ENCODE measurements at places on chromosomes 12 and 14.

DNA sequence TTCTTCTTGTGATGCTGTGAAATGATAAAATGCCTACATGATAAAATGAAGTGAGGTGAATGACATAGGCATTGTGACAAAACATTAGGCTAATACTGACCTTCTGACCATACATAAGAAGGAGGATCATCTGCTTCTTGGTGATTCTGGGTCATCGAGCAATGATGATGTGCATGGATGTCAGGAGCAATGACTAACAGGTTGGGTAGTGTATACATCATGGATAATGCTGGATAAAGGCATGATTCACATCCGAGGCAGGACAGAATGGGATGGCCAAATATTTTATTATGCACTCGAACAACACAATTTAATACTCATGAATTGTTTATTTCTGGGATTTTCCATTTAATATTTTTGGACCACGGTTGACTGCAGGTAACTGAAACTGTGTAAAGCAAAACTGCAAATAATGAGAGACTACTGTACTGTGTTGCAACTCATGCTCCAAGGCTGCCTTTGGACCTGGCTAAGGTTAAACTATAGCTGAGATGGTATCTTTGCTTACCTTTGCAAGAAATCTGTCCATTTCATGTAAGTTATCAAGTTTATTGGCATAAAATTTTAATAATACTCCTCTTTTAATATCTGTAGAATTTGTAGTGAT is 7.6 kb upstream of the SLC25A21 start:
- H3K27ac ChIP-seq: no peak overlapping the region
- no peaks in the 10 kb centered on the region for H3K4me1 ChIP-seq
- no peaks in the 10 kb centered on the region for H3K36me3 ChIP-seq
- no peak for DNase-seq
- H3K4me3 ChIP-seq: no peak overlapping the region

GRCh38 chr12:129049917-129050316 is 196.6 kb downstream of the GLT1D1 start:
- H3K27ac ChIP-seq: no peak overlapping the region
- H3K36me3 ChIP-seq: no peaks in the 10 kb centered on the region
- no peak overlapping the region for H3K4me3 ChIP-seq
- DNase-seq: no peak

GRCh38 chr12:108589840-108590229 is 8.0 kb downstream of the TMEM119 start:
- H3K27me3 ChIP-seq: no peaks in the 10 kb centered on the region
- no peak overlapping the region for H3K27ac ChIP-seq
- H3K36me3 ChIP-seq: no peaks in the 10 kb centered on the region
- no peak overlapping the region for H3K4me3 ChIP-seq
- H3K4me1 ChIP-seq: peaks cover 7% of the 10 kb centered on the region

GRCh38 chr12:48966177-48966895 is 5.2 kb downstream of the WNT10B start:
- H3K36me3 ChIP-seq: no peaks in the 10 kb centered on the region
- DNase-seq: no peak
- no peak overlapping the region for H3K4me3 ChIP-seq
- H3K4me1 ChIP-seq: peaks cover 43% of the 10 kb centered on the region
- H3K27me3 ChIP-seq: peaks cover 20% of the 10 kb centered on the region

DNA sequence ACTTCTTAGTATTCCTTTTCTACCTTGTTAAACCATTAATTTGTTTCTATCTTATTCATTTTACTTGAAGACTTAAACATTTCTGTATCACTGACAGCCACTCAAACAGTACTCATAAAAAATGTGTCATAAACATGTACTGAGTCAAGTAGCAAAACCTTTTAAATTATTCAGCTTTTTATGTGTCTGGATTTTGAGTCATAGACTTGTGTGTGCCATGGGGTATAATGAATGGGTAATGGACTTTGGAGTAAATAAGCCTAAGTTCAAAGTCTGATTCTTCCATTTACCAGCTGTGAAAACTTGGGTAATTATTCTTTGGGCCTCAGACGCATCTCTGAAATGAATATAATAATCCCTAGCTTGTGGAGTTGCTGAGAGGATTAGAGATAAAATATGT is 199.0 kb downstream of the RAD51B start:
- no peak overlapping the region for H3K4me3 ChIP-seq
- H3K36me3 ChIP-seq: no peaks in the 10 kb centered on the region
- no peak for DNase-seq

DNA sequence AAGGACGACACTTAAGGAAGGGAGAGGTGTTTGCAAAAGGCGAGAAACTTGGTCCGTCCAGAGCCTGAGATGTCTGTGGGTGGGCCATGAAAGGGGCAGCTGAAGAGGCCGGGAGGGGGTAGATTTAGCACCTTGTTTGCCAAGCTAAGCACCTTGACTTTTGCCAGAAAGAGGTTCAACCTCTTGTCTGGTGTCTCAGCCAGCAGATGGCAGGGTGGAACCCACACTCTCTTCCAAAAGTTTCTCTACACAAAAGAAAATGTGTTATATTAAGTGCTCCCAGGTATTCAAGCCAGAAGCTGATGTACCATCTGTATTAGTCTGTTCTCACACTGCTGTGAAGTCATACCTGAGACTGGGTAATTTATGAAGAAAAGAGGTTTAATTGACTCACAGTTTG is 69.9 kb downstream of the SUDS3 start:
- H3K27me3 ChIP-seq: no peaks in the 10 kb centered on the region
- H3K27ac ChIP-seq: no peak overlapping the region
- no peak for DNase-seq
- no peaks in the 10 kb centered on the region for H3K4me1 ChIP-seq

- H3K4me3 ChIP-seq: no peak overlapping the region
- H3K4me1 ChIP-seq: peaks cover 10% of the 10 kb centered on the region
- no peak overlapping the region for H3K27ac ChIP-seq
- no peaks in the 10 kb centered on the region for H3K36me3 ChIP-seq
- no peak for DNase-seq
These were observed 420.9 kb downstream of the PCNX1 start for GRCh38 chr14:71328183-71328582.

DNA sequence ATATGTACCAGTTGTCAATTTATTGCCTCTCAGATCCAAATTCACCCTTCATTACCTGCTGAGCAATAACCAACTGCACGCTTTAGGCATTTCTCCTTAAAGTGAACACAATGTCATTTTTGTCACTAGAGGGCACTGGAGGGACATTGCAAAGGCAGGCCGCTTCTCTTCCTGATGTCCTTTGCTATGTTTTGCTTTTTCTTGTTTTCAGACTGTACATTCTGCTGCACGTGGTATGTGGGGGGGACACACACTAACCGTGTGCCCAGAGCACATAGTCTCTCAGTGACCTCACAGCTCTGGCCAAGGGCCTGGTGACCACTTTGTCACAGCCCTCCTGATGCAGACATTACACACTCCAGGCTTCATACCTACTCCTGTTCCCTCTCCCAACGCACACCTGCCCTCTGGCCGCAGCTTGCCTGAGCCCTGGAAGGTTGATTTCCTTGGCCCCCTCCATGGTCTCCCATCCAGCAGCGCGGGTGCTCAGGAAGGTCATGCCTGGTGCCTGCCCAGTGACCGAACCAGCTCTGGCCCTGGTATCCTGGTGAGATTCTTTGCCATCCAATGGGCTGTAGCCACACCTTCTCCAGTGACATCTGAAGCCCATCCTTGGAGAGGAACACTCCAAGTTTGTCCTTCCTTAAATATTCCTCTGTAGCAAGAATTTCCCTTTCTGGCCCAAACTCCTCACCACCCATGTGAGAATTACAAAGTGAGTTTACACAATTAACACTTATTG is 39.9 kb downstream of the MYO1H start:
- H3K27me3 ChIP-seq: no peaks in the 10 kb centered on the region

DNA sequence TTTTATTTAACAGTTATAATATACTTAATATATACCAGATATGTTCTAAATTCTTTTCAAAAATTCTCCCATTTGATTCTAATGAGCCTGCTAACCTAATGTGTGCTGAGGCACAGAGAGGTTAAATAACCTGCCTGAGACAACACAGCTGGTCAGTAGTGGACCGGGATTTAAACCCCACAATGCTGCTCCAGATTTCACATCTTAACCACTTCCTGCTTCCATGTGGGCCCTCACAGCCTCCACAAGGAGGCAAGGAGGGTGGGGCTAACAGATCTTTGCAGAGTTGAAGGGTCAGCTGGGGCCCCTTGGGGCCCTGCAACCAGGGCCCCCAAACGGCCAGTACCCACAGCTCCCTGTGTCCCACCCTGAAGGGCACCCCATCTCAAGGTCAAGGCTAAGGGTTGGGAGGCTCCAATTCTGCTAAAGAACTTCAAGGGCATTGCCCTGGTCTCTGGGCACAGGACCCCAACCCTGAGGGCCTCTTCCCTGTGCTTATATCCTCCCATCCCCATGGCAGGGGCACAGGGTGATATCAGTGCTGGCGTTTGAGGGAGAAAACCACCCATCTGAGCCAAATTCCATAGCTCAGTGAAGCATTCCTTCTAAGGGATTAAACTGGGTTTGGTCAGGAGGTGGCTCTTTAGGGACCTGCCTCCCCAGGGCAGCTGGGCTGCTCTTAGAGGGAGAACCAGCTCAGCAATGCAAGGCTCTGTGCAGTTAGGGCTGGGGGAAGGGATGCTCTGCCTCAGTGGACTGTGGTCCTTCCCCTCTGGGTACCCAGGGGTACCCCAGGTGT is 2.2 kb downstream of the KRT80 start:
- H3K36me3 ChIP-seq: no peaks in the 10 kb centered on the region
- no peak overlapping the region for H3K27ac ChIP-seq
- peaks cover 4% of the 10 kb centered on the region for H3K4me1 ChIP-seq
- no peaks in the 10 kb centered on the region for H3K27me3 ChIP-seq

DNA sequence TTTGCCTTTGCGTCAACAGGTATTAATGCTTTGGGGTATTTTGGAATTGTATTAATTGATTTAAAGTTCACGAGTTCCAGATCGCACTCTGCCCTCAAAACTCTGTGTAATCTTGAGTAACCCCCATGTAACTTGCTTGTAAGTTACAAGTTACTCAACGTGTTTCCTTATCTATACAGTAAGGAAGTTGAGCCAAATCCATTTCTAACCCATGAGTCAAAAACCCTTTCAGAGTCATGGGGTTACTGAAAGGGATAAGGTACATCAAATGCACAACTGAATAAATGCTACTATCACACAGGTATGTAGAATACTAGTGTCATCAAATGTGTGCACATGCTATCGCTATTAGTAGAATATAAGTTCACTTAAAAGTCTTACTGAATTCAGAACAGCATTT is 28.6 kb upstream of the ADAMTS20 start:
- H3K27ac ChIP-seq: no peak overlapping the region
- no peaks in the 10 kb centered on the region for H3K4me1 ChIP-seq
- no peak for DNase-seq
- H3K27me3 ChIP-seq: no peaks in the 10 kb centered on the region

GRCh38 chr12:72368719-72369422 is 96.7 kb downstream of the TRHDE start:
- DNase-seq: no peak
- H3K27me3 ChIP-seq: no peaks in the 10 kb centered on the region
- no peaks in the 10 kb centered on the region for H3K36me3 ChIP-seq
- no peak overlapping the region for H3K4me3 ChIP-seq
- no peak overlapping the region for H3K27ac ChIP-seq

- H3K27me3 ChIP-seq: no peaks in the 10 kb centered on the region
- H3K4me3 ChIP-seq: no peak overlapping the region
- H3K36me3 ChIP-seq: no peaks in the 10 kb centered on the region
- H3K27ac ChIP-seq: no peak overlapping the region
These were observed 34.0 kb downstream of the MNAT1 start for GRCh38 chr14:60768602-60769001.

- H3K27ac ChIP-seq: no peak overlapping the region
- DNase-seq: no peak
- no peaks in the 10 kb centered on the region for H3K36me3 ChIP-seq
- no peaks in the 10 kb centered on the region for H3K27me3 ChIP-seq
- H3K4me1 ChIP-seq: no peaks in the 10 kb centered on the region
These were observed 75.9 kb downstream of the LMNTD1 start for GRCh38 chr12:25477217-25477616.

DNA sequence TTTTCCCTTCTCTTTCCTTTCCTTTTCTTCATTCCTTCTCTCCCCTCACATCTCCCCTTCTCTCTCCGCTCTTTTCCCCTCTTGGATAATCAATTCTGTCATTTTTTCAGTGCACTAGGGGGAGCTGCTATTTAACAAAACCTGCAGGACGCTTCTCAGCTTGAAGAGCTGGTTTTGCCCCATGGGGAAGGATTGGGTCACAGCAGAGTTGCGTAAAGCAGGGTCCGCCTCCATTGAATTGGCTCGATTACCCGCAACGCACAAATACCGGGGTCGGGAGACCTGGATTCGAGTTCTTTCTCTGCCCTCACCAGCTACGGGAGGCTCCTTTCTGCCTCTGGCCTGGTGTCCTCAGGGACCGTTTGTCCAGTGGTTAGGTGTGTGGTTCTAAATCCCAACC is 42.1 kb upstream of the CHGA start:
- H3K27ac ChIP-seq: no peak overlapping the region
- peak; percentile 41 for DNase-seq
- no peaks in the 10 kb centered on the region for H3K36me3 ChIP-seq
- H3K4me1 ChIP-seq: peaks cover 6% of the 10 kb centered on the region

DNA sequence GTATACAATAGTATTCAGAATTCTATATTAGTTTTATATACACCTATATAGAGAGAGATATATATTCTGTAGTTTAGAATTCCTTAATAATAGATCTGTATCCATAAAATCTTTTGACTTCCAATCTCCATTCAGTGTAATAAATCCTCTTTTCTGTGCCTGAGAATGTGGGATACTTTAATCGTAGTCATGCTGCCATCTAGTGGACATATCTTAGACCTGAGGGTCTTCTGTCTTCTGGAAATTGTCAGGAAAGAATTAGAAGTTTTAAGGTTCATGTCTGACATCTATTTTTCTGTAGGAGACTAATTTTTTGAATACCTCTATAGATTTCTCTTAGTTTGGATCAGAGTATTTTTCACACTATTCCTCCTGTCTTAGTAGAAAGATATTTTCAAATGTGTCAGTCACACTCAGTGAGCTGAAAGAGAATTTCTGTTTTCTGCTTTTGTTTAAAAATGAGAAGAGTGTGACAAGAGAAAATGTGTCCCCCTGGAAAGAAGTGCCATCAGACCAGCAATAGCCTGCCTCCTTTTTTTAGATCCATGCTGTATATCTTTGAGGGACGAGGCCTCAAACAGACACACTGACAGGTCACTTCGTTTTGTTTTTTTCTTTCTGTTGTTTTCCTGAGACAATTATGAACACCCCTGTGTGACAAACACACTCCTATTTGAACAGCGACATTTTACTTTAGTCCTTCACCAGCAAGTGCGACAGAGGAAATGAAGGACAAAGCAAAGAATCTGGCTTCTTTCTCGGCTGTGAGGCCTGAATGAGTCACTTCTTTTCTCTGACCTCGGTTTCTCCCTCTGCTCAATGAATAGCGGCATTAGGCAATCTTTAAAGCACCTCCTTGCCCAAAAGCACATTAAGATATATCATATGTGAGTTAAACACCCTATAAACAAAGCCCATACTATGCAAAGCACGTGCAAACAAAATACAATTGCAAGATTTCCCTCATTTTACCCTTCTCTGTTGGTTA is 96.3 kb downstream of the GALC start:
- no peaks in the 10 kb centered on the region for H3K27me3 ChIP-seq
- H3K36me3 ChIP-seq: no peaks in the 10 kb centered on the region
- no peaks in the 10 kb centered on the region for H3K4me1 ChIP-seq
- no peak for DNase-seq

- no peak for DNase-seq
- H3K27ac ChIP-seq: no peak overlapping the region
- H3K4me3 ChIP-seq: no peak overlapping the region
- no peaks in the 10 kb centered on the region for H3K27me3 ChIP-seq
These were observed 300.3 kb downstream of the ZFP36L1 start for GRCh38 chr14:68492381-68493151.

GRCh38 chr14:90969531-90970166 is 90.8 kb downstream of the RPS6KA5 start:
- no peak overlapping the region for H3K27ac ChIP-seq
- no peak for DNase-seq
- no peaks in the 10 kb centered on the region for H3K36me3 ChIP-seq

GRCh38 chr12:52670506-52670905 is 9.7 kb downstream of the KRT1 start:
- H3K4me1 ChIP-seq: no peaks in the 10 kb centered on the region
- no peaks in the 10 kb centered on the region for H3K27me3 ChIP-seq
- DNase-seq: no peak
- no peak overlapping the region for H3K4me3 ChIP-seq

Data from H1 (cell line).